ENCODE measurements at places on chromosomes 3 and 15.
A peak's percentile ranks its signal among the peaks of the same experiment; 100 is the strongest.

DNA sequence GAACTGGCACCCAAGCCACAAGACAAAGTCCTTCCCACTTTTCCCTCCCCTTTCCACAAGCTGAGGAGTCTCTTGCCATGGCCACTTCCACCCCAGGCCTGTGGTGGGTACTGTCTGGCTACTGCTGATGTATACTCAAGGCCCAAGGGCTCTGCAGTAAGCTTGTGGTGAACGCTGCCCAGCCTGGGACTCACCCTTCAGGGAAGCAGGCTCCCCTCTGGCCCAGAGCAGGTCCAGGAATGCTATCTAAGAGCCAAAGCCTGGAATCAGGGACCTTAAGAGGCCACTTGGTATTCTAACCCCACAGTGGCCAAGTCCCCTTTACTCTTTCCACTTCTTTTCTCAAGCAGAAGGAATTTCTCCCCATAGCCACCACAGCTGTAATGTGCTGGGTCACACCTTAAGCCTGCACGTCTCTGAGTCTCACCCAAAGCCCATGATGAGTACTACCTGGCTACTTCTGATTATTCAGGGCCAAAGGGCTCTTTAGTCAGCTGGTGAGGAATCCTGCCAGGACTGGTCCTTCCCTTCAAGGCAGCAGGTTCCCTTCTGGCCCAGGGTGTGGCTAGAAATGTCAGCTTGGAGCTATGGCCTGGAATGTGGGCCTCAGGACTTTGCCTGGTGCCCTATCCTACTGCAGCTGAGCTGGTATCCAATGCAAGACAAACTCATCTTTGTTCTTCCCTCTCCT, 4.0 kb downstream of the PATL2 start:
- DNase-seq, result no peak

GRCh38 chr3:147712357-147712756, 303.2 kb downstream of the ZIC1 start:
- DNase-seq, result no peak

DNA sequence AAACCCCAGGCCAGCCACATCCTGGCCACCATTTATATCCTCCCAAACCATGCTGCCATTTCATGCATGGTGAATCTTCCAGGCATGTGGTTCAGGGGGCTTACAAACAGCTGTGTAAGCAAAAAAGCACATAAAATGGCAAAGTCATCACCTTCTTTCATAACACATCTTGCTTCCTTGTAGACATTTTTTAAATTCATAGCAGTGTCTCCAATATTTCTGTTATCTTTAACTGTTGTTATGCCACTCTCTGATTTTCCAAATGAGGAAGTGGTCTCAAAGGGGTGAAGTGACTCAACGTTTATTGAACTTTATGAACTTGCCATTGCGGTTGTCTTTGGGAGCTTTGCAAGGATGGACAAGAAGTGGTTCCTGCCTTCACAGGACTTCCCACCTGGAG, 264.4 kb downstream of the MEX3B start:
- no peak for DNase-seq

GRCh38 chr3:85586018-85586417, 627.2 kb downstream of the CADM2 start:
- no peak for DNase-seq

- no peak for DNase-seq
Measured at GRCh38 chr15:25250906-25251622, 187.8 kb downstream of the UBE3A start.

GRCh38 chr15:87368511-87368910, 888.0 kb downstream of the NTRK3 start:
- DNase-seq, result no peak

GRCh38 chr3:108106031-108106430, 15.2 kb upstream of the CD47 start:
- DNase-seq, result no peak

DNA sequence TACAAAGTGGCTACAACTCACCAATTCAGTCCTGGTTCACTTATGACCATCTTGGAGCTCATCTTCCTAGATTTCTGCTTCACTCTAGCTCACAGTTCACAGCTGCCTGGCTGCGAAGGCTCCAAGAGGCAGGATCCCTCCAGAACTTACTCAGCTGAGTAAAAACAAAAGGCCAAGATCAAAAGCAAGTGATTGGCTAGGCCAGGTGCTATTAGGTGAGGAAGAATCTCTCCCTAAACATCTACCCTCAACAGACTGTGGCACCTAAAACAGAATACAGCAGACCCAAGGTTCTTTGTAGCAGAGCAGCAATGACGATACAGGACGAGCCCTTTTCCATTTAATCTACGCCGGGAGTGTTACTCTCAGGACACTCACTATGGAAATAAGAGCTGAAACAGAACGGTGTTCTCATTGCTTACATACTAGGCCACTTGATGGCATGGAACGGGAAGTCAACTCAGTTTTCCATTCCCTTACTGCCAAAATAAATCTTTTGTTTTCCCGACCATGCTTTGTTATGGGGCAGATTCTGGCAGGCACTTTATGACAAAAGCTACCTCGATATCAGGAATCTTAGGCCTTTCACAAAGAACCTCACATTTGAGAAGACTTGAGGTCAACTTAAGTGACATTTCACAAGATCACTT, 901 bp downstream of the ICE2 start:
- DNase-seq, result peak; percentile 21

GRCh38 chr3:20669675-20670074, 483.7 kb upstream of the SGO1 start:
- DNase-seq, result no peak

DNA sequence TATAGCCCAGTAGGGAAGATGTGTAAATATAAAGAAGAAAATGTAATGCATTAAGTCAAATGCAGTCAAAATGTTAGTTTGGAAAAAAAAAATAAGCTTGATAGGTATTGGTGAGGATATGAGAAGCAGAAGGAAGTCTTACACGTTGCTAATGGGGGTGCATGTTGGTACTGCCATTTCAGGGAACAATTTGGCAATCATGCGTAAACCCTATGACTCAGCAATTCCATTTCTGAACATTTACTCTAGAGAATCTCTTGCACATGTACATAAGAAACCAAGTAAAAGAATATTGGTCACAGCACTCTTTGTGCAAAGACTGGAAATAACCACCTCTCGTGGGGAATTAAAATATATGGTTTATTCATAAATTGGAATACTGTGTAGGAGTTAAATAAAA, 35.5 kb upstream of the TIMP4 start:
- no peak for DNase-seq

DNA sequence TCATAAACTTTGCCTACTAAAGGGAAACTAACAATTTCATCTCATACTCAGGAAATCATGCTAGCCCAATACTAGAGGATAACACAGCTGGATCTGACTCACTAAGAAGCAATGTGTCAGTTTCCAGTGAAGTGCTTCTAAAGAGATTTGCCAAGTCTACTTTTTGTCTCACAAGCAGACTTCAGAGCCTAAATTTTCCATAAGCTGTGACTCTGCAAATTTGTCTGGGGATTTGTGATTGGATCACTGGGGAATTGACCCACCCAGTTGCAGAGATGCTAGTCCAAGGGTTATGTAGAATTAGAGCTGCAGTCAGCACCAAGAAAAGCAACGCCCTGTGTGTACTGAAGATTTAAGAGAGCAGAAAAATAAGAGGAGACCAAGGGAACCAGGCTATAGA, 647.1 kb downstream of the NTRK3 start:
- no peak for DNase-seq

DNA sequence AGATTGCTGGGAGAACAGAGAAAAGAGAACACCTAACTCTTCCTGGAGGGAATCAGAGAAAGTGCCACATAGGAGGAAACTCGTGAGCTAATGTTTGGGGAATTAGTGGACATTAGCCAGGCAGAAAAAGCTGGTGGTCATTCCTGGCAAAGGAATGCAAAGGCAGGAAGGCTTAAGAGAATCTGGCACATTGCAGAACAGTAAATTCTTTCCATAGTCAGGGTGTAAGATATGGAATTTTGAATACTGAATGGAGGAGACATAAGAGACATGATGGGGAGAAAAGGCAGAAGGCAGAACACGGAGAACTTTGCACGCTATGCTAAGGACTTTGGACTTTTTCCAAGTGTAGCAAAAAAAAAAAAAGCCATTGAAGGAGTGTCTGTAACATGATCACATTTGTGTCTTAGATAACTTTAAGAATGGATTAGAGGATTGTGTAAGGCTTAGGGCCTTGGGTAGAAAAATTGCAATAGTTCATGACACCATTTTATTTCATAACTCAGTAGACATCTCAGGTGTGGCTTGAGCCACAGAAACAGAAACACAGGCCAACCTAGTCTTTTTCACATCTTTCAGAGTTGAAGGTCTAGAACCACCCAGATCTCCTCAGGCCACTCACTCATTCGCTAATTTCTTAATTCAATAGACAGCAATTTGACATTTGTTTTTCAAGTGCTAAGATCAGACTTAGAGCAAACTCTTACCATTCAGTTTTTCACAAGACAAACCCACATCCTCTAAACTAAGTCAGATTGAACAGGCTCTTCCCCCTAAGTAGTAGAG, 31.2 kb upstream of the CCDC80 start:
- no peak for DNase-seq

- no peak for DNase-seq
Measured at GRCh38 chr15:75867449-75867848, 24.2 kb downstream of the UBE2Q2 start.

- no peak for DNase-seq
Measured at GRCh38 chr3:54173371-54173770, 51.0 kb downstream of the CACNA2D3 start.

All from OCI-LY7 (cell line).